Fibroblast of the conjunctiva (primary cell): ENCODE measurements at places on chromosomes 5 and 9.

DNA sequence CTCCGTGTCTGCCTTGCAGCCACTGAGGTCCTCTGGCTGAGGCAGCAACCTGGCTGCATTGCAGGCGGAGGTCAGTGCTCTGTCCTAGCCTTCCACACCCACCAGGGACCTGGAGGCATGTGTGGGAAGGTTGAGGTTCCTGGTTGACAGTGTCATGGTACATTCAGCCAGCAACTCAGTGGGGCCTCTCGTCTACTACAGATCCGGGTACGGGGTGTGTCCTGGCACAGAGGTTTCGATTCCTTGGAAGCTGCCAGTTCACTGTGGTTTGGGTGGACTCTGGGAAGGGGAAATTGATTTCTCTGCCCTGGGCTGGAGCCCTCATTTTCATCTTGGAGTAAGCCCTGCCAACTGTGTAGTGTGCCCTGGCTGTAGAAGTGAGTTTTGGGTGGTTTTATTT, 45.1 kb downstream of the PDE8B start:
- DNase-seq, result no peak

- DNase-seq, result no peak
Measured at GRCh38 chr5:40022057-40022456, 597.3 kb upstream of the DAB2 start.

DNA sequence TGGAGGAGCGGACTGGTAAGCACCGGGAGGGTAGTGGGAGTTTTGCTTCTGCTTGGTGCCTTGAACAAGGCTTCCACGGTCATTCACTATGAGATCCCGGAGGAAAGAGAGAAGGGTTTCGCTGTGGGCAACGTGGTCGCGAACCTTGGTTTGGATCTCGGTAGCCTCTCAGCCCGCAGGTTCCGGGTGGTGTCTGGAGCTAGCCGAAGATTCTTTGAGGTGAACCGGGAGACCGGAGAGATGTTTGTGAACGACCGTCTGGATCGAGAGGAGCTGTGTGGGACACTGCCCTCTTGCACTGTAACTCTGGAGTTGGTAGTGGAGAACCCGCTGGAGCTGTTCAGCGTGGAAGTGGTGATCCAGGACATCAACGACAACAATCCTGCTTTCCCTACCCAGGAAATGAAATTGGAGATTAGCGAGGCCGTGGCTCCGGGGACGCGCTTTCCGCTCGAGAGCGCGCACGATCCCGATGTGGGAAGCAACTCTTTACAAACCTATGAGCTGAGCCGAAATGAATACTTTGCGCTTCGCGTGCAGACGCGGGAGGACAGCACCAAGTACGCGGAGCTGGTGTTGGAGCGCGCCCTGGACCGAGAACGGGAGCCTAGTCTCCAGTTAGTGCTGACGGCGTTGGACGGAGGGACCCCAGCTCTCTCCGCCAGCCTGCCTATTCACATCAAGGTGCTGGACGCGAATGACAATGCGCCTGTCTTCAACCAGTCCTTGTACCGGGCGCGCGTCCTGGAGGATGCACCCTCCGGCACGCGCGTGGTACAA, 556 bp downstream of the PCDHGC3 start:
- DNase-seq, result peak; percentile 39

DNA sequence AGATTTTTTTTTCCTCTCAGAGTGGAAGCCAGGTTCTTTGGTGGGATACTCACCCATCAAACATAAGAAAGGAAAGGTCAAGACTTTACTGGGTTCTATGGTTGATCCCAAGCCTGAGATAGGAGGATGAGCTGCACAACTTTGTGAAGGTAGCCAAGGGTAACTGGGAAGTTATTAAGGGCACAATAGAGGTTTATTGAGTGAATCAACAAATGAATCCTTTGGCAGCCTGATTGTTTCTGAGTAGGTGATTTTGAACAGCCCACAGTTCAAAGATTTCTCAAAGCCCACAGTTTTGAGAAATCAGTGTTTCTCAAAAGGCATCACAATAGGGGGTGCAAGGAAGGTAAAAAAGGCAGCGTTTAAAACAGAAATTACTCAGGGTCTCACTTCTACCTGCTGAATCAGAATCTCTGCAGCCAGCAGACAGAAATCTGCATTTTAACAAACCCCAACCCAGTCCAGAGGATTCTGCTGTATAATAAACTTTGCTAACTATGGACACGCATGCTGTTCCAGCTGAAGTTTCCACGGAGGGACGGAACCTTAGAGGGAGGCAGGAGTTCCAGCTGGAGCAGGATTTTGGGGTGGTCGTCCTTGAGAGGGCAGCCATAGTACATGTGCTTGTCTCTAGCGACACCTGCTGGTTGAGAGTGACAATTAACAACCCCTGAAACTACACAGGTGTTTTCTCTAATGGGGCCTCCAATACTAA, 32.7 kb upstream of the FSD1L start:
- DNase-seq, result peak; percentile 22

GRCh38 chr5:132506094-132506692, 15.6 kb upstream of the IRF1 start:
- DNase-seq, result peak; percentile 84

- DNase-seq, result peak; percentile 75
Measured at GRCh38 chr5:125696762-125697161, 726.4 kb upstream of the GRAMD2B start.

GRCh38 chr5:37664551-37664950, 175.3 kb downstream of the GDNF start:
- DNase-seq, result no peak

- DNase-seq, result no peak
Measured at GRCh38 chr5:145473042-145473642, 362.0 kb downstream of the PRELID2 start.

DNA sequence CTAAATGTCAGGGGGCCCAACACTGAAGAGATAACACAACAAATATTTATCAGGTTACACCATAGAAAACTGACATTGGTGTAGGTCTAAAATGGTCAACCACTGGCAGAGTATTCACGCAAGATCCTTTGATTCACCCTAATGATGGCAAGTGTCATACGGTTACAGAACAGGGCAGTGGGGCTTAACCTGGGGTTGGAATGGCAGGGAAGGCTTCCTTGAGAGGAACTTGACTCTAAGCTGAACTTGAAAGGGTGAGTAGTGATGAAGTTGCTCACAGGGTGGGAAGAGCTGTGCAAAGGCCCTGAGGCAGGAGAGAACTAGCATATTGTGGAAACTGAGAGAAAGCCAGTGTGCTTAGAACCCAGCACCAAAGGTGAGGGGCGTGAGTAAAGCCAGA, 97.1 kb upstream of the MVB12B start:
- no peak for DNase-seq

- no peak for DNase-seq
Measured at GRCh38 chr5:127860291-127860690, 157.1 kb downstream of the CCDC192 start.

DNA sequence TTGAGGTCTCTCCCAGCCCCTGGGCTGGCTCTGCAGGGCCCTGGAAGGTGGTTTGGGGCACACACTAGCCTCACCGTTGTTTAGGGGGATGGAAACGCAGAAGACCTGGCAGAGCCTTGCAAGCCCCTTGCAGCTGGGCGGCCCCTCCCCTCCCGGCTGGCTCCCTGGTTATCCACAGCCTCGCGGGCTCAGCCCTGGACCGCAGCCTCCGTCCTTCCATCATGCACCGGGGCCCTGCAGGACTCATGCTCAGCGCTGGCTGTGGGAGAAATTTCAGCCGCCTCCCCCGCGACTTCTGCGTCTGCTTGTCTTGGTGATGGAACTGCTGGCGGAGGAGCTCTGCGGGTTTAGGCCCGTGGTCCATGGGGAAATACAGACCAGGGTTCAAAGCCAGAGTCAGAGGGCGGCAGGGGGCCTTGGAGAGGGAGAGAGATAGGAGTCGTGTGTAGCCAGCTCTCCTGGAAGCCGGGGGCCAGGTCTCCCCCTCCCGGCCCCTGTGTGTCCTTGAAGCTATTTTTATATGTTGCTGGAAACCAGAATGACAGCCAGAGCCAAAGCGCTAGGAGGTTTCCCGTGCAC, 75.8 kb upstream of the IER5L start:
- DNase-seq, result no peak

- DNase-seq, result no peak
Measured at GRCh38 chr5:160543395-160543794, 121.7 kb downstream of the PTTG1 start.

DNA sequence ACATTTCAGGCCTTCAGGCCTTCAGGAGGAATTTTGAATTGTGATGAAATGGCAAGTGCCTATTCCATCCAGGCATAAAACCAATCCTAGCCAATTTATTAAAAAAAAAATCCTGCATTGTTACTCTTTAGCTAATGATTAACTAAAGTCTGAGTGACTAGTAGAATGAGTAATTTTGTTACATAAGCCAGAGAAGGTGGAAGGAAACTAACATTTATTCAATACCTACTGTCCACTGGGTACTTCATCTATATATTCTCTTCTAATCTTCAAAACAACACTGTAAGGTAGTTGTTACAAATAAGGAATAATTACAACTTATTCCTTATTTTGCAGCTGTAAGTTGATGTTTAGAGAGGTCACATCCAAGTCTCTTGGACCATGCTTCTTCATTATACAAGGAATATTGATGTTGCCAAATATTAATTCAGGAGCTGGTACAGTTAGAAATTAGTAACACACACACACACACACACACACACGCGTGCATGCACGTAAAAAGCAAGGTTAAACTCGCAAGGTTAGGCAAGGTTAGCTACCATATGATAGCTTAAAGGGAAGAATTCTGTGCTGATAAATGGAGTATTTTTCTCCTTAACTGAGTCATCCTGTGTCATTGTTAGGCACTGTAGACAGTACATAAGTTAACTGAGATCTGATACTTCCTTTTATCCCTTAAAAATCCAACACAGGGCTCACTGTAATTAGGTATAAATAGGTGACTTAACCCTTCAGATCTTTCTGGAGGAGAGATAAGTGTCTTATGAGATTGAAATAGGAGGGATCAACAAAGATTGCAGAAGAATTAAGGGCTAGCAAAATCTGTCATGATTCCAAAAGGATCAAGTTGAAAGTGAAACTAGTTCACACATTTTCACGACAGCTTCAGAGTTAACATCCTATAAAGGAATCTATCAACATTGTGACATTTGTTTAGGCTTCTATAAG, 596.9 kb downstream of the PDE4D start:
- no peak for DNase-seq

- DNase-seq, result no peak
Measured at GRCh38 chr5:157799578-157799977, 56.1 kb downstream of the LSM11 start.

DNA sequence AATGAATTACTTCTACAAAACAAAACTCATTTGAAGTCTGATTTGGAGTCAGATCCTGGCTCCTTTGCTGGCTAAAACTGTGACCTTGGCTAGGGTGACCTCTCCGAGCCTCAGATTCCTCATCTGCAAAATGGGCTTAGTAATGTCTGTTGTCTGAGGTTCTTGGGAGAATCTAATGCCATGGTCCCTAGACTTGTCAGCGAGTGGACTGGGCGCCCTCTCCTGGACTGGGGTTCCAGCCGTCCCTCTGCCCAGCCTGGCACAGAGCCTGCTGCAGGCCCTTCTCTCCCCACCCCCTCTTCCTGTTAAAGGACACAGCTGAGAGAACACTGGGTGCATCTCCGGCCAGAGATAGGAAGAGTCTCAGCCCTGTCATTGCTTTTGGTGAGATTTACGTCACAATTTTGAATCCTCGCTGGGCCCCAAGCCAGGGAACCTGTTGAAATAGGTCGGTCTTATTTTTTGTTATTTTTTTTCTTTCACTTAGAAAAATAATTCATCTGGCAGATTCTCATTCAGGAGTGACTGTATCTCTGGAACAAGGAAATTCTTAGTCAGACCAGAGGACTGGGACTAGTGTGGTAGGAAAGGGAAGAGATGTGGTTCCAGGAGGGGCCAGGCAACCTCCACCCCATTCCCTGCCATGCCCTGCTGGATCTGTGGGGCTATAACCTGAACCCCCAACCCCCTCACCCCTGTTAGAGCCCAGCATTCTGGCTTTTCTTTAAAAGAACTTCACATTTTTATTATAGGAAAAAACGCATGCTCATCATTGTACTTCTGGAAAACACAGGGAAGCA, 48.2 kb upstream of the RPL26L1 start:
- DNase-seq, result no peak

GRCh38 chr9:72540348-72540873, 19.0 kb downstream of the TMC1 start:
- DNase-seq, result no peak

GRCh38 chr5:40674661-40675235, 5.0 kb upstream of the PTGER4 start:
- no peak for DNase-seq

DNA sequence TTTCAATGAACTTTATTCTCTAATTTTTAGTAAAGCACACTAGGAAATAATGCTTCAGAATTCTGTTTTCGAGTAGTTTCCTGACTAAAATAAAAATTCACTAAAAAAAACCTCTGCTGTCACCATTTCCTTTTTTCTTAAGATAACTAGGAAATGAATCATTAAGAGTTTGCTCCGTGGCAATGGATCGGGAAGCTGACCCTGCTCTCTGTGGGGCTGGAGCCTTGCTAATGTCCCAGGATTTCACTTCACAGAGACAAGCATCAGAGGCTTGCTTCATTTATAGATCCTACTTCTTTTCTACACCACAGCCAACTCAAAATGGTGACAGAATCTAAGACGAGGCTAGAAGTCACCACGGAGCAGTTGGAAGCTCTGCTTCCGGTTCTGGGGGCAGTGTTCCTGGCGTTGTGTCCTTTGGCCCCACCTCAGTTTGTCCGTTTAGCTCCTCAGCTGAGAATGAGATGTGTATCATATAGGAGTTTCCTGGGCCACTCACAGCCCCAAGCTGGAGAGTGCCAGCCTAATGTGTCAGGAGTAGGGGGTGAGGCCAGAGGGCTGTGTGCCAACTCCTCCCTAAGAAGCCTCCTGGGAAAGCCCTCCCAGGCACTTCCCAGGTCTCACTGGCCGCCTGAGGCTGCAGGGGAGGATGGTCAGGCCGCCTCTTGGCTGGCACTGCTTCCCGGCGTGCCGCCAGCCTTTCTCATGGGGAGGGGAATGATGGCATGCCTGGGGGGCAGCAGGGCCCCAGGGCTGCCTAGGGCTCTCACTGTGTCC, 19.6 kb downstream of the TENT4A start:
- peak; percentile 40 for DNase-seq

- DNase-seq, result no peak
Measured at GRCh38 chr5:93721511-93721910, 19.9 kb downstream of the POU5F2 start.

- no peak for DNase-seq
Measured at GRCh38 chr9:114266969-114267368, 55.9 kb upstream of the ORM1 start.

GRCh38 chr5:84450617-84451414, 66.1 kb upstream of the EDIL3 start:
- no peak for DNase-seq

DNA sequence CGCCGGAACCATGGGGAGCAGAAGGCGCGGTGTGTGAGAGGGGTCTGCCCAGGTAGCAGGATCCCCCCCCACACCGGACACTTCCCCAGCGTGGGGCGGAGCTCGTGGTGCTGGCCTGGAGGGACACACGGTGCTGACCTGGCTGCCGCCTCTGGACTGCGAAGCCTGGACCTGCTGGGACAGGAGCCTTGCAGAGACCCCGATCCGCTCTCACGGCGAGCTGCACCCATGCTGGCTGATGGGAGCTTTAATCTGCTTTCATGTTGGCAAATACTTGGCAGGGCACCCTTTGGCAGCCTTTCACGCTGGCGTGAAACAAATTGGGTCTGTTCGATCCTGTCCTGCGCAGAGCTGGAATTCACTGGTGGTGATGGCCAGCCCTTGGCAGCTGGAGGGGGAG, 7.4 kb downstream of the NKD2 start:
- DNase-seq, result no peak
